ENCODE measurements at places on chromosomes 13 and 19.

GRCh38 chr13:89061821-89062220 lies 1390.7 kb downstream of the SLITRK5 start:
- DNase-seq = no peak

GRCh38 chr13:46683676-46684260 lies 113.2 kb downstream of the ESD start:
- no peak for DNase-seq

DNA sequence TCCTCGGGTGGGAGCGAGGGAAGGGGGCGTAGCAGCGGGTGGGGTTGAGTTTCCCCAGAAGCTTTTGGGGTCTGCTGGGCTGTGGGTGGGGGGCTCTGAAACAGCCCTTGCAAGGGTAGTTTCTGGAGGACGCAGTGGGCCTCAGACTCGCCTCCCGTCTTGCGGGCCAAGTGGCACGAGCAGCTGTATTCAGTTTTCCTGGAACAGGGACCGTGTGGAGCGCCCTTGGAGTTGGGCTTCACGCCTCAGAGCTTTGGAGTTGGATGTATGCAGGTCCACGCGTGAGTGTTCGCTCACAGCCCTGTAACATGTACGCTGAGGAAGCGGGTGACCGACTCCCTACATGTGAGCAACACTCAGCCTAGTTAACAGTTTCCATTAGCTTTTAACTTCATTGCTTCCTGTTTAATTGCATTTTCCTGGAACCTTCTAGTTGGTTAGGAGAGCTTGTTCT lies 603 bp downstream of the TM9SF2 start:
- no peak for DNase-seq

GRCh38 chr13:25982907-25983306 lies 68.9 kb downstream of the SHISA2 start:
- no peak for DNase-seq

DNA sequence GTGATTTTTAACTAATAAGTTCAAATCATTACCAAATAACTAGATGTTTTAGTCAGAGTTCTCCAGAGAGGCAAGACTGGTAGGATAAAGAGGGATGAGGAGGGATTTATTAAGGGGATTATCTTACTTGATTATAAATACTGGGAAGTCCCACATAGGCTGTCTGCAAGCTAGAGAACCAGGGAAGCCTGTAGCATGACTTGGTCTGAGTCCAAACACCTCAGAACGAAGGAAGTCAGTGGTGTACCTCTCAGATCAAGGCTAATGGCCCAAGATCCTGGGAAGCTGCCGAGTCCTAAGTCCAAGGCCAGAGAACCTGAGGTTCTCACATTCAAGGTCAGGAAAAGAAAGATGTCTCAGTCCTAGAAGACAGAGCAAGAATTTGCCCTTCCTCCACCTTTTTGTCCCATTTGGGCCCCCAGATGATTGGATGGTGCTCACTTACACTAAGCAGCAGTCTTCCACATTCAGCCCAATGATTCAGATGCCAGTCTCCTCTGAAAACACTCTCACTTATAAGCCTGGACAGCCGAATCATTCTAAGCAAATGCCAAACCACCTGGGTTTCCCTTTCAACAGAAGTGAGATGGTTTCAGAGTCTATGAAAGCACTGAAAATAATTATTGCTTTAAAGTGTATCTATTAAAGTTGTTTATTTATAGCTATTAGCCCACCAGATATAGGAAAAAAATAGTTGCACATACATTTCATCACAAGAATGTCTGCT lies 1599.2 kb downstream of the OLFM4 start:
- DNase-seq = no peak

DNA sequence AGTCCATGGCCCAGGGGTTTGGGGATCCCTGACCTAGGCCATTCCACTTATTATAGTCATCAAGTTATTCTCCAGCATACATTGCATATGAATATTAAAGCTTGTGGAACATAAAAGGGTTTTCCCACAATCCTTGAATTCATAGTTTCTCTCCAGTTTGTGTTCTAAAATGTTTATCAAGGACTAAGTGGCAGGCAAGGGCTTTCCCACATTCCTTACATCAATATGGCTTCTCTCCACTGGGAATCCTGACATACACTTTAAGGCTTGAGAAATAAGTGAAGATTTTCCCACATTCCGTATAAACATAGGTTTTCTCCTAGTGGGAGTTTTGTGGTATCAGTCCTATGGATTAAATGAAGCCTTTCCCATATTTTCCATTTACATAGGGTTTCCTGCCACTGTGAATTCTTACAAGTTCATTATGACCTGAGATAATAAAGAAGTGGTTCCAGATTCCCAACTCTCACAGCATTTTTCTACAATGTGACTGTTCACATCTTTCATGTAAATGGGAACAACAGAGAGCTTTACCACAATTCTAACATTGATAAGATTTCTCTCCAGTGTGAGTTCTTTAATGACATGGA lies 14.5 kb downstream of the ZNF426 start:
- DNase-seq = no peak

All from activated CD4-positive, alpha-beta T cell treated with anti-CD3 and anti-CD28 coated beads for 24 hours (primary cell).